ENCODE measurements at places on chromosomes 5 and 9.

GRCh38 chr9:2395814-2396612 lies 225.6 kb upstream of the VLDLR start:
- DNase-seq = no peak

GRCh38 chr9:75198436-75198835 lies 110.1 kb downstream of the OSTF1 start:
- no peak for DNase-seq

DNA sequence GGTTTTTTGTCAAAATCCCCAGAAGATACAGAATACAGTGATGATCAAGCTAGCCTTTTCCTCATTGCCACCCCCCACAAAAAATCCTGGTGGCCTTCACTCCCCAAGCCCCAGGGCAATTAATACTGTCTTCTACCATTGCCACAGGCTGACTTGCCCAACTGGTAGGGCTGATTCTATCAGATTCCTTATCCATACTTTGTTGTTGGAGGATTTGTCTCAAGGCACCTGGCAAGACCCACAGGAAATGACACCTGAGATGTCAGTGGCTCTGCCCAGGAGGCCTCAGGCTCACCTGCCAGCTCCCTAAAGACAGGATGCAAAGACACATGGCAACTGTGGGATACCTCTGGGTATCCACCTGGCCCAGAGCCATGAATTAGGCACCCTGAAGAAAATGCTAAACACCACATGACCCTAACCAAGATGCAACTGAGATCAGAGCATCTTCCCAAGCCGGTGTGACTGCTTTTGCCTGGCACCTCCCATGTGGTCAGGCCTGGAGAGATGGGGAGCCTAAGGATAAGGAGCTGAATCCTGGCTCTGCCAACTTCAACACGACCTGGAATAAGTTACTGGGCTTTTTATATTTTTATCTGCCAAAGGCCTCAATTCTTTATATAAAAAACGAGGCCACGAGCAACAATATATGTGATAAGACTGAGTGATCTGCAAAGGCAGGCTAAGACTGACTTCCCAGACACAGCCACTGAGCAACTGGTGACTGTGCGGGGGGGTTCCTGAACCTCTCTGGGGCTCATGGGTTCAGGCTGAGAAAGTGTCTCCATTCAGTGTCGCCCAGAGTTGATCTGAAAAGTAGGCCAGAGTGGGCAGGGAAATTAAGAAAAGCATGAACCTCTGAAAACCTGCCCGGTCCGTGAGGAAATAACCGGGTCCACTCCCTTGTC lies 944 bp downstream of the ATOX1 start:
- DNase-seq = no peak

- DNase-seq = no peak
Observed at GRCh38 chr5:2574155-2574554, 177.3 kb downstream of the IRX2 start.

DNA sequence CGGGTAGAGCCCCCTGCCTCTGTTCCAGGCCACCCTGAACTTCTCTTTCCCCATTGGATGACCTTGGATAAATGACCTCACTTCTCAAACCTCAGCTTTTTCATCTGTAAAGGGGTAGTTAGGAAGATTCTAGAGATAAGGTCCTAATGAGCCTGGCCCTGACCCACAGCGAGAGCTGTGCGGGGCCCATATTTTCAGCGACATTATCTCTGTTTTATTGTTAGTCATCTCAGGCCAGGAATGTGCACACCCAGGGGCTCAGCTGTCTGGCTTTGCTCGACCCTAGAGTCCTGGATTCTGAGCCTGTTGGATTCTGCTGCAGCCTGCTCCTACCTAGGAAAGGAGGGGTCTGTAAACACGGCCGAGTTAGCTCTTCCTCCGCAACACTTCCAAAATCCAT lies 81.2 kb upstream of the LMX1B start:
- DNase-seq = no peak

DNA sequence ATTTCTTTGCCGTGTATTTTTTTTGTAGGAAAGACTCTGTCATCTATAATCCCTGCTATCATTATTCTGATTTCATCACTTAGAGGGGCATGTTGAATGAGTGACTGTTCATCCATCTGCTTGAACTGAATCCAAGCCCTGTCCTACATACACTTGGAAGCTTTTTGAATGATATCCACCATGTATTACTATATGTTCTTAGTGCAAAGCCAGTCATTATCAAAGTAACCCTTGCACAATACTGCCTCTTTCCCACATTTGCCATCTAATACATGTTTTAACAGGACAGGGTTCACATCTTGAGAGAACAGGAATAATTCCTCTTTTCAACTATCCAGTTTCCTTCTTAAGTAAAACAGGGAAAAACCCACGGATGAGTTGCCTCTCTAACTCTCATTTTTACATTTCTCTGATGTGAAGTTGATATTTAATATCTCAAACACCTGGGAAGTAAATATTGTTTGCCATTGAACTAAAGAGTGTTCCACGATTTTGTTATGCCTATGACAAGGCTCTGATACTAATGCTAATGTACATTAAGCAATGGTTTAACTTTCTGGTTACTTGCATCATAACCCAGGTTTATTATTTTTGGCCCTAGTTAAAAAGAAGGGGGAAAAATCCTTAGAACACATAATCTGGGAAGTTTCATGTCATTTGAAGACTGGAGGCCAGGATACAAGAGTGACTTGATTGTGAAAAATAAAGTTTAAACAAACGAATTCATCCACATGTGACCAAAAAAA lies 103.7 kb upstream of the TARS1 start:
- no peak for DNase-seq
